ENCODE measurements at places on chromosomes 7 and 10. TPM values are rescaled to one million over a fixed set of nuclear protein-coding genes. Genes with fewer than 3 reads are reported as not detected.
A peak's percentile ranks its signal among the peaks of the same experiment; 100 is the strongest.

DNA sequence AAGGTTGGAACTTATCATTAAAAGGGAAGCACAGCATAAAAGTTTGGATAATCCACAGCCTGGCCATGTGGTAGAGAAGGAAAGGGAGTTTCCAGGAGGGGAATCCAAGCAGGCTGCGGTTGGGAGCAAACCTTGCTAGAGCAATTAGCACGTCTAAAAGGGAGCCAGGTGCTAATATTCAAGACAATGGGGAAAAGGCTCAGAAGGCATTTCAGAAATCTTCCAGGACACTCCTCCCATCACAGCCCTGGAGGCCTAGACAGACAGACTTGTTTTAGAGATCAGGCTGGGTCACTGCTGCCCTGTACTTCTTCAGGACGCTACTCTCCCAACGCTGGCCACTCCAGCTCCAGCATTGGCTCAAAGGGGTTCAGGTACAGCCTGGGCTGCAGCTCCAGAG is 96.2 kb upstream of the KAT6B start:
- H3K27ac ChIP-seq = no peak overlapping the region
- no peaks in the 10 kb centered on the region for H3K27me3 ChIP-seq
- H3K36me3 ChIP-seq = no peaks in the 10 kb centered on the region
- no peak overlapping the region for H3K4me3 ChIP-seq

DNA sequence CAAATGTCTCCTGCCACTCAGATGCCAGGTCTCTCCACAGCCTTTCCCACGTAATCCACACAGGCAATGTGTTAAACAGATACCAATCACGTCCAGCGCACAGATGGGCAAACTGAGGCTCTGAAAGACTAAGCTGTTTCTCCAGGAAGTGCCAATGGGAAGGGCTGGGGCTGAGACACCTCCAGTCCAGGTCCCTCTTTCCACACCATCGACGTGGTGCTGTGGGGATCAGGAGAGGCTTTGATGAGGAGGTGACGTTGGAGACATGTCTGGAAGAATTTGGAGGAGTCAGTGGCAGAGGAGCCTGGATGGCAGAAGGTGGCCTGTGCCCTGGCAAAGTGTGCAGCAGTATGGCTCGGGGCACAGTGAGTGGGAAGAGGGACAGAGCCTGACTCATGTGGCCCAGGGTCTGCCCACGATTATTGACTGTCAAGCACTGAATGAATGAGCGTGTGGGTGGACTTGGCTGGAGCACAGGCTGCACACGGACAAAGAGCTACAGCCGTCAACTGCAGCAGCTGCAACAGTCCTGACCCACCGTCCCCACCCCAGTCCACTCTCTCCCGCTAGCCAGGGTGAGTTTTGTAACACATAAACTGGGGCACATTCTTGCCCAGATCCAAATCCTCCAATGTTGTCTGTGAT is 40.8 kb upstream of the HSPA12A start:
- DNase-seq = no peak
- no peak overlapping the region for H3K4me3 ChIP-seq
- H3K27ac ChIP-seq = no peak overlapping the region
- peaks cover 4% of the 10 kb centered on the region for H3K27me3 ChIP-seq

GRCh38 chr7:157032128-157032527 is 21.7 kb upstream of the MNX1 start:
- H3K27ac ChIP-seq = no peak overlapping the region
- DNase-seq = no peak
- H3K4me1 ChIP-seq = no peaks in the 10 kb centered on the region
- no peak overlapping the region for H3K4me3 ChIP-seq

GRCh38 chr7:40604601-40605438 is 470.0 kb downstream of the SUGCT start:
- peak; percentile 81 for DNase-seq
- no peak overlapping the region for H3K27ac ChIP-seq
- no peak overlapping the region for H3K4me3 ChIP-seq
- no peaks in the 10 kb centered on the region for H3K27me3 ChIP-seq
- H3K36me3 ChIP-seq = no peaks in the 10 kb centered on the region

GRCh38 chr7:106827626-106828025 is 37.5 kb upstream of the PIK3CG start:
- no peak for DNase-seq
- H3K4me3 ChIP-seq = no peak overlapping the region
- H3K27me3 ChIP-seq = no peaks in the 10 kb centered on the region
- no peak overlapping the region for H3K27ac ChIP-seq
- no peaks in the 10 kb centered on the region for H3K36me3 ChIP-seq

- DNase-seq = peak; percentile 59
- H3K27me3 ChIP-seq = no peaks in the 10 kb centered on the region
- no peaks in the 10 kb centered on the region for H3K4me1 ChIP-seq
- H3K4me3 ChIP-seq = no peak overlapping the region
Measured at GRCh38 chr10:37680716-37681616, 176.4 kb downstream of the ZNF248 start.

GRCh38 chr10:1213252-1214070 is 157.3 kb downstream of the WDR37 start:
- H3K4me1 ChIP-seq = no peaks in the 10 kb centered on the region
- H3K4me3 ChIP-seq = no peak overlapping the region
- H3K27me3 ChIP-seq = no peaks in the 10 kb centered on the region
- peak; percentile 37 for DNase-seq

- H3K27me3 ChIP-seq = no peaks in the 10 kb centered on the region
- H3K4me3 ChIP-seq = no peak overlapping the region
- H3K4me1 ChIP-seq = no peaks in the 10 kb centered on the region
- no peak overlapping the region for H3K27ac ChIP-seq
- no peaks in the 10 kb centered on the region for H3K36me3 ChIP-seq
Measured at GRCh38 chr7:140899883-140900282, 24.8 kb downstream of the BRAF start.

DNA sequence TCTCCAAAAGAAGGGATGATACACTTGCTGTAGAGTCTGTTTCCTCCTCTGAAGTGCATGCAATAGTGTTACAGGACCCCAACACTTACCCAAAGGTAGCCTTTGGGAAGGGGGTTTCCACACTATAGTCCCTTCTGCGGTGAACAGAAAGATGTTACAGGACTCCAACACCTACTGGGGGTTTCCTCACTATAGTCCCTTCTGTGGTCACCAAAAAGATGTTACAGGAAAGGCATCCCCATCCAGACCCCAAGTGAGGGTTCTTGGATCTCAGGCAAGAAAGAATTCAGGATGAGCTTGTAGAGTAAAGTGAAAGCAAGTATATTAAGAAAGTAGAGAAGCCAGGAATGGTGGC is 69.2 kb upstream of the PIK3CG start:
- no peaks in the 10 kb centered on the region for H3K4me1 ChIP-seq
- DNase-seq = no peak
- no peaks in the 10 kb centered on the region for H3K36me3 ChIP-seq
- no peak overlapping the region for H3K4me3 ChIP-seq
- no peaks in the 10 kb centered on the region for H3K27me3 ChIP-seq

DNA sequence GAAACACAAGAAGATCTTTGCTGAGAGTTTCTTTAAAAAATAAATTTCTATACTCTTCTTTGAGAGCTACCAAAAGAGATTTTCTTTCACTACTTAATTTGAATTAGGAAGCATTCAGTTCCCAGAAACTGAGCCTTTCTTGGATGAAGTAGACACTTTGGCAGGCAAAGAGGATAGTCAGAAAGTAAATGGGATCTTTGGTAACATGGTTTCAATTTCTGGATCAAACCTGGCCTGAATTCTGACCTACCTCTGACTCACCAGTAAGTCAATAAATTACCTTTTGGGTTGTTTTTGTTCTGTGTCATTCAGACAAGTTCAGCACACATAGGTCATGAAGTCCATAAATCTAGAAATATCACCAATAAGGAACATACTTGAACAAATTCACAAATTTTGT is 26.8 kb upstream of the CABCOCO1 start:
- H3K4me1 ChIP-seq = no peaks in the 10 kb centered on the region
- DNase-seq = no peak
- H3K27ac ChIP-seq = no peak overlapping the region
- H3K27me3 ChIP-seq = no peaks in the 10 kb centered on the region
- no peaks in the 10 kb centered on the region for H3K36me3 ChIP-seq
- H3K4me3 ChIP-seq = no peak overlapping the region

DNA sequence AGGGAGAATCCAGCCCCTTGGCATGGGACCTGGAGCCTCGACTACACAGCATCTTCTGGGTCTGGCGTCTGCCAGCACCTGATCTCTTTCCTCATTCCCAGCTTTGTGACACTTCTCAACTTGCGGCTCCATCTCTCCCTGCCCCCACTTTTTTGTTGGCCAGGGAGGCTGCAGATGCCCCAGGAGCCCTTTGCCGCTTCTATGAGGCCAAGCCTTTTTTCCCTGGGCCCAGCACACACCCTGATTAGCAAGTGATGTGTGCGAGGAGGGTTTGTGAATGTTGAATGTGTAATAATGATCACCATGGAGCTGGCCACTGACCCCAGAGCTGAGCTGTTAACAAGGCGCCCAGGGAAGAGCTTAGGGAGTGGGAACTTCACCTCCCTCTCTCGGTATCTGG is 4.4 kb downstream of the EVX1 start:
- H3K27ac ChIP-seq = no peak overlapping the region
- H3K4me1 ChIP-seq = peaks cover 21% of the 10 kb centered on the region
- H3K4me3 ChIP-seq = no peak overlapping the region
- no peaks in the 10 kb centered on the region for H3K36me3 ChIP-seq

DNA sequence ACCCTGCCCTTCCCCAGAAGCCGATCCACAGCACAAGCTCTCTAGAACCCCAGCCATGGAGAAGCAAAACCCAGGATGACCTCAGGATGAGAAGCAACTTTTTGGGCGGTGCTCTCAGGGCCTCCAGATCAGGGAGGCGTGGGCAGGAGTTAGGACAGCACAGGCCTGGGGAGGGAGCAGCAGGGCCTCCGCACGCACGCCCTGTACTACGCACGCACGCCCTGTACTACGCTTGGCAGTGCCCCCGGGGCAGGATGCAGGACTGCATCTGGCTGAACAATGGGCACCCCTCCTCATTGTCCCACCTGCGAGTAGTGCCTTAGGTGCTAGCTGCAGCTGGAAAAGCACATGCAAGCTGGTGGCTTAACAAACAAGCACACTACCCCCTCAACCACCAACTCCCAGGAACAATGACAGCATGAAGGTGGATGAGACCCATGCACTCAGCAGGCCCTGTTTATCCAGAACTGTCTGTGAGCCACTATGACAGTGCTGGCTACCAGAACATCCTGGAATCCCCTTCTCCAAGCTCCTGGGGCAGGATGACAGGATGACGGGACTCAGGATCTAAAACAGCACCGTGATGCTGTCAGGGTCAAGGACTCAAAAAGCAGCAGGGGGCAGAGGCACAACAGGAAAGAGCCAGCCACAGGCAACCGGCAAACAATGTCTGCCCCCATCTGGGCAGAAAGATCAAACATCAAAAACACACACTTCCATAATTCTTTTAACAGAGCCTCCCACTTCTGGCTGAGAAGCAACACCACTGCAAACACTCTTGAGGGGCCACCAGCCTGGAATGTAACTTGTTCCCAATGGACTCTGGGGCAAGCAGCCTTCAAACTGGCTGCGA is 11.8 kb downstream of the PODXL start:
- no peaks in the 10 kb centered on the region for H3K27me3 ChIP-seq
- peak overlapping the region; percentile 9 for H3K27ac ChIP-seq
- no peak overlapping the region for H3K4me3 ChIP-seq

- DNase-seq = no peak
- H3K27me3 ChIP-seq = peaks cover 7% of the 10 kb centered on the region
- no peak overlapping the region for H3K4me3 ChIP-seq
Measured at GRCh38 chr7:134376693-134377092, 60.0 kb upstream of the SLC35B4 start.

DNA sequence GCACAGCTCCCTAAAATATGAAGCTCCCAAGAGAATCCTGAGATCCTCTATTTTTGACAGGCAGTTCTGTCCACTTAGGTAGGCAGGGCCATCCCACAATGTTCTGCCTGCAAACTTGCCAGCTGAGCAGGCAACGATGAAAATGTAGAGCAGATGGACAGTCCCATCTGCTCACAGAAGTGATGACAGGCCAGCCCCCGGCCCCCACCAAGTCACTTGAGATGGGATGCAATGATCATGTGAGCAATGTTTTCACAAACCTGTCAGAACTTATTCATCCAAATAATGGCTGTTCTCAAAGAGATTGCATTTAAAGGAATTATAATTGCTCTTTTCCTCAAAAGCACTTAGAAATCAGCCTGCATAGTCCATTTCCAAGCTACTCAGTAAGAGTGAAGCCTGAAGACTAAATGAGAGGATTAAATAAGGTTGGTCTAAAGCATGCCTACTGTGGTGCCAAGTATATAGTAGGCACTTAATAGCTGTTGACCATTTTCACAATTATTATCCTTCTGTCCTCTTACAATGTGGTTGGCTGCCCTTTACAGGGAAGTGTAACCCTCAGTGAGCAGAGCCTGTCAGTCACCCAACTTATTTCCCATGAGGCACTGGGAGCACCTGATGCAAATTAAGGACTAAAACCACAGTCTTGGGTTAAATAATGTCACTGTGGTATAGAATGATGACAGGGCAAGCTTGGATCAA is 301.2 kb downstream of the FGFR2 start:
- H3K4me1 ChIP-seq = no peaks in the 10 kb centered on the region
- no peaks in the 10 kb centered on the region for H3K36me3 ChIP-seq
- no peak for DNase-seq
- H3K4me3 ChIP-seq = no peak overlapping the region
- no peaks in the 10 kb centered on the region for H3K27me3 ChIP-seq

GRCh38 chr10:97868134-97868685 is 18.6 kb downstream of the GOLGA7B start:
- H3K4me1 ChIP-seq = peaks cover 10% of the 10 kb centered on the region
- peaks cover 14% of the 10 kb centered on the region for H3K27me3 ChIP-seq
- no peak for DNase-seq
- H3K27ac ChIP-seq = no peak overlapping the region
- H3K36me3 ChIP-seq = no peaks in the 10 kb centered on the region
- no peak overlapping the region for H3K4me3 ChIP-seq

GRCh38 chr10:5206799-5207198 is 10.2 kb downstream of the AKR1C4 start:
- no peaks in the 10 kb centered on the region for H3K27me3 ChIP-seq
- no peak overlapping the region for H3K27ac ChIP-seq
- no peaks in the 10 kb centered on the region for H3K36me3 ChIP-seq
- H3K4me3 ChIP-seq = no peak overlapping the region
- no peak for DNase-seq
- no peaks in the 10 kb centered on the region for H3K4me1 ChIP-seq

Gene SDK1
- total RNA-seq = 10.4 TPM

Gene UBE3C
- 56.9 TPM for total RNA-seq

Gene CYP2C8
- 0.46 TPM for total RNA-seq

Gene LIPK
- total RNA-seq = not detected

Gene MMD2
- not detected for total RNA-seq

Gene MYL7
- 3.1 TPM for total RNA-seq

Gene CDC123
- total RNA-seq = 44.3 TPM

Gene GNGT1
- total RNA-seq = not detected

Gene FAM237B
- not detected for total RNA-seq

Gene TMEM229A
- not detected for total RNA-seq

Gene TSPAN12
- 51.8 TPM for total RNA-seq

All from upper lobe of right lung (tissue), 1 donor.